ENCODE measurements at places on chromosomes 2 and 18.

DNA sequence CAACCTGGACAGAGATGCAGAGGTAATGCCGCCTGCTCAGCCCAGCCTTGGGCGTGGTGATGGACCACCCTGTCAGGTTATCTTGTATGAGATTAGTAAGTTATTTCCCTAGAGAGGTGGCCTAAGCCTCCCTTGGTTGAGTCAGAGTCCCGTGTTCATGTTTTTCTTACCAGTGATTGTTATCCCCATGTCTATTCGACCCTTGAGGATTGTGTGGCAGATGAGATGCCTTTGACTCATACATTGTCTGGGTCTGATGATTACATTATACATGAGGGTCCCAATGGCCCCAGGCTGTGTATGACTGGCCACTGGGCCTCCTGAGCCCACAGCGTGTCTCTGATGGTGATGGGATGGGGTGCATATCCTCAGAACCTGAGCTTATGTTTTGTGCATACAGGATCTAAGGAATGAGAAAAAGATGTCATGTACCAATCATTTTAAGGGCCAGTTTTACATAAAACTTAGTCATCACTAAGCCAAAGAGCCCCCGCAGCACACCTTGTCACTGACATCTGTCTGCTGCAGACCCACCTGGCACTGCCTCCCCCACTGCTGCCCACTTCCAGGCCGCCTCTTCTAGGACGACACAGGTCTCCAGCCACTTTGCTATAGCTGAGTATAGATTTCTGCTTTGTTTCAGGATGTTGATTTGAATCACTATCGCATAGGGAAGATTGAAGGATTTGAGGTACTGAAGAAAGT is 7.7 kb downstream of the PPP1R7 start:
- no peak for DNase-seq

DNA sequence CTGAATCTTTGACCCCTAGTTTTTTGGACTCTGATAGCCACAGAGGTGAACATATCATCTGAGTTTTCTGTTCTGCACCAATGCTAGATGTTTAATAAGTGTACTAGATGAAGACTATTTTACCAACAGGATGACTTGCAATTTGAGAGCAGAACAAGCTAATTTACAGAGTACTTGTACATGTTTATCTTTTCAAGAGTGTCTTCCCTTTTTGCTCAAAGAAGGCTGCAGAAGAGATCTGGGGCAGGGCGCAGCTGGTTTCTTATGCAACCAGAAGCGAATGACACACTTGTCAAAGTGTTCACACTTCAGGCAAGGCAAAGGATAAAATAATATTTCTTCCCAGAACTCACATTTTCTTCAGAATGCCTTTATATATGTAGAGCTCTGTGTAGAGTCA is 86.0 kb downstream of the VWA3B start:
- DNase-seq: peak; percentile 43

- no peak for DNase-seq
Measured at GRCh38 chr2:101479810-101480209, 4.9 kb upstream of the RFX8 start.

DNA sequence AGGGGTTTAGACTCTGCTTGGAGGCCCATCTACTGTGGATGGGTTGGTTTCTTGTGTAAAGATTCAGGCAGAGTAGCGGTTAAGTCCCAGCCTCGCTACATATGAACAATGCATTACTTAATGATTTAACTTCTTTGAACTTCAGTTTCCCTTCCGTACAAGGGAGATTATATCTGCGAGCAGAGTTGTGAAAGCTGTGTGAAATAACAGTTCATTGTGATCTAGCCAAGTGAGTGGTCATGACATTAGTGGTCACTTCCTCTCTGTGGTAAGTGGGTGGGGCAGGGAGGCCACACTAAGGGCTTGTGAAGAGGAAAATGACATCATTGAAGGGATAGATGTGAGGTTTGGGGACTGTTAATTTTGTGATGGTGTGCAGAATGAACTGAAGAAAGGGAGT is 14.1 kb upstream of the MEX3C start:
- peak; percentile 88 for DNase-seq

DNA sequence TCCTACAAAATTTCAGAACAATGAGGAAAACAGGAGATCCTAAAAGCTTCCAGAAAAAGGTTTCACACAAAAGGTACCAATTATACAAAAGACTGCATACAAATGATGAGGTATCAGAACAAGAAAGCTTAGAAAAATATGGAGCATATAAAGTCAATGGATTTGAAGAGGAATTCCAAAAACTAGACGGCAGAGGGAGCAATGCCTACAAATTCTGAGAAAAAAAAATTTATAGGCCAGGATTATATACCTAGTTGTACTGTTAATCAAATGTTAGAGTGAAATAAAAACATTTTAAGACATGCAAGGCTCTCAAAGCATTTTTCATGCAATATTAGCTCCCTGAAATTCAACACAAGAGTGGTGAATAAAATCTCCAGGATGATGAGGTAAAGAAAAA is 106.2 kb downstream of the ZRANB3 start:
- DNase-seq: no peak

- no peak for DNase-seq
Measured at GRCh38 chr18:73979742-73980141, 167.9 kb downstream of the FBXO15 start.

- DNase-seq: no peak
Measured at GRCh38 chr2:73172963-73173362, 29.4 kb upstream of the NOTO start.

DNA sequence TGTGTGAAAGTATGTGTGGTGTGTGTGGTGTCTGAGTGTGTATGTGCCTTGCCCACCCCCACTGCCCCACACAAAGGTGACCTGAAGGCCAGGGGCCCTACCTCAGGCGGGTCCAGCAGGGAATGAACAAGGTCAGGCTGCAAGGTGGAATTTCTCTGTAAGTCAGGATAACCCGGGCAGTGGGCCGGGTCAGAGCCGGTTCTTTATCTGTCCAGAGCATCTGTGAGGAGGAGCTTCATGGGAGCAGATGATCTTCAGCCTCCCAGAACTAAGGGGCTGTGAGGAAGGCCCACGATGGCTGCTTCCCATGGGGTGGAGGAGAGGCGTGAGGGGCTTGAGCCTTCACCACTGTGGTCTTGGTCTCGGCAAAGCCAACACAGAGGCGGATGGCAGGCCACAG is 150.3 kb downstream of the TFCP2L1 start:
- peak; percentile 42 for DNase-seq

GRCh38 chr2:228705318-228705717 is 523.8 kb upstream of the SPHKAP start:
- DNase-seq: no peak

DNA sequence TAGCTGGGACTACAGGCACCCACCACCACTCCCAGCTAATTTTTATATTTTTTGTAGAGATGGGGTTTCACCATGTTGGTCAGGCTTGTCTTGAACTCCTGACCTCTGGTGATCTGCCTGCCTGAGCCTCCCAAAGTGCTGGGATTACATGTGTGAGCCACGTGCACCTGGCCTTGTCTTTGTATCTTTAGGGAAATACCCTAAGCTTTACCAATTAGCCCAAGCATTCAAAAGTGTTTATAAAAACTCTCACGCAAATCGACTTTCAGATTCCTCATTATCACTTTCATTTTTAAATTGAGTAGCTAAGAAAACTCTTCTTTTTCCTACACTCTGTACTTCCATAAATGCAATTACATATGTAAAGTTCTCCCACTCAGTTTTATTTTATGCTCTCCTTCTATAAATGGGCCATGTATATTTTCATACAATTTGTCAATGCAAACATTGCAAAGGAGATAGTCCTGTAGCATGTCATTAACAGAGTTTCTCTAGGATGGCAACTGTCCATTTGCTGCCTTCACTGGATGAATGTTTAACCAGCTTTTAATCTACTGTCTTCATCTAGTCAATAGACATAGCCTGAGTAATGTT is 326.2 kb upstream of the LRATD1 start:
- DNase-seq: no peak

DNA sequence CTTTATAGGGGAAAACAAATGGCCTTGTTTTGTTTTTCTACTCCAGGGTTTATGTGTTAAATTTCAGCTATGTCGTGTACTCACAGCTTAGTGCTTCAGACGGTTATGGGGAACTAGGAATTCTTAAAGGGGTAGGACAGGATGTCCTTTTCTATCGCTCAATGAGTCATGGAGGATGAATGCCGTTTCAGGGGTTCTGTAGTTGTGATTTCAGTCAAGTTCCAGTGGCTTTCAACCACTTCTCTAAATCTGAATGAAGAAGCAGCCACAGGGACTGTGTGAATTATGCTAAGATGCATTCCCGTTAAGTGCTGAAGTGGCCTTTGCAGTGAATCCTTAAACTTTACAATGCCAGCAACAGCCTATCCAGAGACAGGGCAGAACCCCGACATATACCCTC is 1231.7 kb upstream of the ZEB2 start:
- DNase-seq: peak; percentile 64

DNA sequence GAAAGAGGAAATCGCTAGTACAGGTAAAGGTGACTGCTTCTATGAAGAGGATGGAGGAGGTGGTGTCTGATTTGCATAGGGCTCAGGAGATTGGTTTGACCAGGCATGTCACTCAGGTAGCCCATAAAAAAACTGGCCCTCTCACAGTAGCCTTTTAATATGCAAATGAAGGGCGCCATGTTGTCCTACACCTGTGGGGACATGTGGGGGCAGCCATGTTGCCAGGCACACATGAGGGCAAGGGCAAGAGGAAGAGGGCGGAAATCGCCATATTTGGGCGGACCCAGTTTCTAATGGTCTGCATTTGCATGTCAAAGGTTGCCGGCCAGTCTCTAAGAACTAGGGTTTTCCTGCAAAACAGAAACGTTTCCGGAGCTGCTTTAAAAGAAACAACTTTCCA is 1330.6 kb downstream of the DSC3 start:
- no peak for DNase-seq

GRCh38 chr2:174683392-174683759 is 80.9 kb downstream of the CHRNA1 start:
- DNase-seq: peak; percentile 67

DNA sequence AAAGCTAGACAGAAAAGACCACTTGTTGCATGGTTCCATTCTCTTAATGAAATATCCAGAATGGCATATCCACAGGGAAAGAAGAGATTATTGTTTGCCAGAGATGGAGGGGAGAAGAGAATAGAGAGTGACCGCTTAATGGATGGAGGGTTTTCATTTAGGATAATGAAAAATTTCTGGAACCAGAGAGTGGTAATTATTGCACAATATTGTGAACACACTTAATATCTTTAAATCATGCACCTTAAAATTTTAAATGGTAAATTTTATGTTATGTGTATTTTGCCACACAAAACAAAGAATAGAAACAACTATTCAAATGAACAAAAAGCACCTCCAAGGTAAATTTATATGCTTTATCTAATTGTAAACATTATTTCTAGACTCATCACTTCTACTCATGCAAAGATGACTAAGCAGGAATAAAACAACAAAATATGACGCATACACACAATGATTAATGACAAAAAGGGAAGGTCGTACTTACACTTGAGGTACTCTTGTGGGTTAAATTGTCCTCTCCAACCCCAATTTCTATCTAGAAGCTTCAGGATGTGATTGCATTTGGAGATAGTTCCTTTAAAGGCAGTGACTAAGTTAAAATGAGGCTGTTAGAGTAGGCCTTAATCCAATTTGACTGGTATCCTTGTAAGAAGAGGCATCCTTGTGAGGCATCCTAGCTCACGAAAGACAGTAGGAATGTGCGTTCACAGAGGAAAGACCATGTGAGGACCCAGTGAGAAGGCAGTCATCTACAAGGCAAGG is 18.7 kb upstream of the DHRS9 start:
- peak; percentile 51 for DNase-seq

- no peak for DNase-seq
Measured at GRCh38 chr2:42361728-42362283, 789 bp upstream of the COX7A2L start.

DNA sequence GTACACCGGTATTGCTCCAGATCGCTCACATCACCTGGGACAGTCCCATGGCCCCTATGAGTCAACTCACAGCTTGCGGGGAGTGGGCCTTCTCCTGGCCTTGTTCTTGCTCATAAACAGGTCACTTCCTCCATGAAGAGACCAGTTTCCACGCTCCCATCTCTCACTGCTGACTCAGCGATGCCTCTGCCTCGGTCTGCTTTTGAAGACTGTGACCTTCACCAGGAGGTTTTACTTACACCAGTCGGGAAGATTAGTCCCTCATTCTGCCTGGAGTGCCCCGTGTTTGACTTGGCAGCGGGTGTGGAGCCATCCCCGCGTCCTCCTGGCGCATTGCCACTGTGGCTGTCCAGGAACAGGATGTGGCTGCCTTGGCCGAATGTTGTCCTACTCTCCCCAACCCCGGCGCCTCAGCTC is 159.8 kb downstream of the RHBDD1 start:
- no peak for DNase-seq

- peak; percentile 58 for DNase-seq
Measured at GRCh38 chr2:72793798-72794440, 31.9 kb downstream of the EXOC6B start.

- no peak for DNase-seq
Measured at GRCh38 chr2:126858991-126859390, 39.7 kb upstream of the TEX51 start.

DNA sequence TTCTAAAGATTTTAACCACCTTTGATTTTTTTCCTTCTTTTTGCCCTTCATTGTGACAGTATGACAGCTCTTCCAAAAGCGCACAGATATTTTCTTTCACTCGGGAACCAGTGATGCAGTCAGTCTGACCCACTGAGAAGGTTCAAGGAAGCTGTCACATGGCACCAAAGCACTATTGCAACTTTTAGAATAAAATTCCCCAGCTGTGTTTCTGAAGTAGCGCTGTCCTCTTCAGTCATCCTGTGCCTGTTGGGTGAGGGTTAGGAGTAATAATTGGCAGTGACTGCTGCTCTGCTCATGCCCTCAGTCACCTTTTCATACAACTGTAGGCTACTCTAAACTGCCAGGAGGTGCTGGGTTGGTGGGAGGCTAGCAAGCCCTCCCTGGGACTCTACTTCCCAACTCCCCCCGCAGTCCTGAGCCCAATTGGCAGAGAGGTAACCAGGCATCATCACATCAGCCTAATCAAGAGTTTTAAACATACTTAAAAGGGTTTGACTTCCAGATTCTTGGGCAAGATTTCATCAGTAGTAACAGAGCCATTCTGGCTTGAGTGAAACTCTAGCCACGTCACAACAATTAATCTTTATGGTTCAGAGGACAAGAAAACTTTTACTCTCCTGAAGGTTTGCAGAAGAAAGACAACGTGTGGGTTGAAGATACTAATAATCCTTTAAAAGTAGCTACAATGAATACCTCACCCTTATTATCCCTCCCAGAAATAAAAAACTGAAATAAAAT is 473.3 kb downstream of the FBXO15 start:
- DNase-seq: no peak

DNA sequence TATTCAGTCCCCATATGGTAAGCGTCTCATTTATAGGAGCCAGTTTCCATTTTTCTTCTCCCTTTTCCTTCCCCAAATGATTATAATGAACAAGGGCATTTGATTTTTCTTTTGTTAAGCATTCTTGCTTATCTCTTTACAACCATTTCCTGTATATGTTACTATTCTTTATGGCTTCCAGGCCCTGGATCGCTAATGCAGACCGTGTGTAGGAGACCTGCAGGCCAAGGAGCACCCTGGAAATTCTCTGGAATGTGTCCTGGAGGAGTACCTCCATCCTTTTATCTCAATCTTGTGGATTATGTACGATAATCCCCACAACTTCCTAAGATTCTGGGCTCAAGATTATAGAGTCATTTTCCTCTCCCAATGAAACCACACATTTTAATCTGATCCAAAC is 439.6 kb upstream of the MMADHC start:
- no peak for DNase-seq

GRCh38 chr2:33696234-33696633 is 97.1 kb upstream of the FAM98A start:
- DNase-seq: no peak

GRCh38 chr2:64534363-64534762 is 10.2 kb downstream of the AFTPH start:
- peak; percentile 31 for DNase-seq

Measured in hematopoietic multipotent progenitor cell treated with erythropoietin and hydrocortisone succinate and interleukin-3 and kit ligand, for 6 days (in vitro differentiated cells).